ENCODE measurements at places on chromosomes 16 and 17. TPM values are rescaled to one million over a fixed set of nuclear protein-coding genes. Genes with fewer than 3 reads are reported as not detected.

Gene TMEM100
- not detected for total RNA-seq

Gene ZNF598
- 42.9 TPM for total RNA-seq

Gene C17orf67
- total RNA-seq: 1.7 TPM

Gene SLFN13
- total RNA-seq: not detected

DNA sequence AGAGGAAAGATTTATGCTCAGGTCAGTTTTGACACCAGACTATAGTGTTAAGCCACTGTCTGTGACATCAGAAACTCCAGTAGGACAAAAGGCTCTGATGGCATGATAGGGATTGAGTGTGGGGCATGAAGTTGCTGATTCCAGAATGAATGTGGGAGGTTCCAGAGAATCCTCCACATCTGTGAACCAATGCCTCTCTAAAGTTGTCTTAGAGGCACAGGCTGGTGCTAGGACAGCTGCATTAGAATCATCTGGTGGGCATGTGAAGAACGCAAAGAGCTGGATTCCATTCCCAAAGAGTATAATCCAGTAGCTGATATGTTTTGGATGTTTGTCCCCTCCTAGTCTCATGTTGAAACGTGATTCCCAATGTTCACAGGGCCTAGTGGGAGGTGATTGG is 32.1 kb upstream of the NLK start:
- no peak for DNase-seq

- no peak for DNase-seq
Measured at GRCh38 chr17:28999206-28999605, 6.6 kb downstream of the SEZ6 start.

DNA sequence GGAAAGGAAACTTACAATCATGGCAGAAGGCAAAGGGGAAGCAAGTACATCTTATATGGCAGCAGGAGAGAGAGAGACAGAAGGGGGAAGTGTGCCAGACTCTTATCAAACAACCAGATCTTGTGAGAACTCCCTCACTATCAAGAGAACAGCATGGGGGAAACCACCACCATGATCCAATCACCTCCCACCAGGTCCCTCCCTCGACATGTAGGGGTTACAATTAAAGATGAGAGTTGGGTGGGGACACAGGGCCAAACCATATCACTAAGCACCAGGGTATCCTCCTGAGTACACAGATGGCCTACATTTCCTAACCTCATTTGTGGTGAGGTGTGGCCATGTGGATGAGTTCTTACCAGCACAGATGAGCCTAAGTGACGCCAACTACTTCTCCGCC is 348.6 kb upstream of the ZFHX3 start:
- DNase-seq: no peak

Gene USP43
- total RNA-seq: 21.7 TPM

Gene DNAI2
- not detected for total RNA-seq

GRCh38 chr17:37388266-37388665 is 12.5 kb downstream of the C17orf78 start:
- no peak for DNase-seq

- peak; percentile 99 for DNase-seq
Measured at GRCh38 chr16:30370456-30371247, at the start of gene TBC1D10B. Gene TBC1D10B, minus strand, starts transcription at chr16:30370494. Its CDS starts 311 bp downstream, at chr16:30370183.

GRCh38 chr17:62727916-62728672 is 80.0 kb downstream of the MARCHF10 start:
- DNase-seq: no peak

Gene FOXC2
- total RNA-seq: not detected

GRCh38 chr17:63698886-63699637 is 863 bp downstream of the LIMD2 start:
- no peak for DNase-seq

GRCh38 chr17:67365738-67366192 is 612 bp downstream of the PSMD12 start:
- DNase-seq: no peak

Gene ITGAD
- not detected for total RNA-seq

DNA sequence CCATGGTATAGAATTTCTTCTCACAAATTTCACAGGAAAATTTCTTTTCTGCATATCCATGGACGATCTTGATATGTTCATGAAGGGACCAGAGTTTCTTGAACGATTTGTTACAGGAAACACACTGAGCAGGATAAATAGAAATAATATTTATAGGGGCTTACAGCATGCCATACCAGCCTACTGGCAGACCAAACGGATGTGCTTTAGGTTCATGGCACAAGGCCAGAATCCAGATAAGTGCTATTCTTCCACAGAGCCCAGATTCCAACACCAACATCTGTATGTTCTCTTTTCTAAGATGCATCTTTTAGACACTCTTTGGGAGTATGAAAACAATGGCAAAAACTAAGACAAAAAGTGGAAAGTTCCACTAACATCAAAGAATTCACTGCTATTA is 49.3 kb downstream of the ZNF652 start:
- DNase-seq: no peak

GRCh38 chr16:67202956-67203493 is 4.1 kb downstream of the ELMO3 start:
- DNase-seq: no peak

Gene YBX2
- 16.3 TPM for total RNA-seq
